Tongue (tissue), 3 donors: ENCODE measurements at places on chromosomes 5 and 9. TPM values are rescaled to one million over a fixed set of nuclear protein-coding genes. Genes with fewer than 3 reads are reported as not detected.

DNA sequence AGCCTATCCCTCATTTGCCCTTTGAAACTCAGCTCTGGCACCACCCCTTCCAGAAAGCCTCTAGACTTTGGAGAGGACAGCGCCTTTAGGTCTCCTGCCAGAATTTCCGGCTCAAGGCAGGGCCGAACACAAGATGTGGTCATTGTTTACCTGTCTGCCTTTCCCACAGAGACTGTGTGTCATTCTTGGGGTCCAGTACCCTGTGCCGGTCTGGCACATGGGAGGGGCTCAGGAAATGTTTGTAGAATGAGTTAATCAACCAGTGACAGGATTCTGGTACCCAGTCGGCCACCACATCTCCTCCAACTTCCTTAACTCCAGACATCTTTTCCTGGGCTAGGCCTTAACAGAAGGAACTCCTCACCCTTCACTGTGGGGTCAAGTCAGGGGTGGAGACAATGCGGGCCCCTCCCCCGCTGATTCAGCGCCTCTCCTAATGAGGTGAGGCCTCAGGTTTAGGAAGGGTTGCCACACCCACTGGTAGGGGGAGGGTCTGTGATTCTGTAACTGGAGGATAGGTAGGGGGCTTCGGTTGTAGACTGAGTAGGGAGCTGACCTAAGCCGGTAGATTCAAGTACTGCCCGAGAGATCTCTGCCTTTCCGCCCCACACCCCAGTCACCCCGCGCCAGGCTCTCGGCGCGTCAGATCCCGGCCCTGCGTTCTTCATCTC is 29.3 kb downstream of the PCDH1 start:
- peak; percentile 32 for DNase-seq

ACTL7B gene
- not detected for total RNA-seq

ZDHHC11 gene
- 25.2 TPM for total RNA-seq

- peak; percentile 41 for DNase-seq
These were observed 543 bp downstream of the ST8SIA4 start for GRCh38 chr5:100902440-100903038.

- DNase-seq, result peak; percentile 53
These were observed 101.2 kb downstream of the PLK2 start for GRCh38 chr5:58358501-58359178.

DNA sequence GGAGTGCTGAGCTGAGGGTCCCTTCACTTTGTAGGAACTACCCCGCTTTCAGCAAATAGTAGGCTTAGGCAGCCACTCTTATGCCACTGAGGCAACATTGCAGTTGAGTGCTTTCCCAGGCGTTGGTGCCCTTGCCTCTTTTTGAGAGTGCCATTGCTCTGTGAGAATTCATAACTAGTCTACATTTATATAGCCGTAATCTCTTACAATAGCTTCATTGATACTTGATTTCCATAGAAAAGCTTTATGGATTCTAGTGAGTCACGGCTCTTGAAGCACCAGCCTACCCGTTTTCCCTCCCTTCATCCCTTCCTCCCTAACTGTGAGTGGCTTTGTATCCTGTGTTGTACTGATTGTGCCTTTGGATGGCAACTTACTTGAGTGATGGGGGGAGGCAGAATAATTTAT is 283.9 kb downstream of the AOPEP start:
- no peak for DNase-seq
